ENCODE measurements at places on chromosomes 16 and 17.

DNA sequence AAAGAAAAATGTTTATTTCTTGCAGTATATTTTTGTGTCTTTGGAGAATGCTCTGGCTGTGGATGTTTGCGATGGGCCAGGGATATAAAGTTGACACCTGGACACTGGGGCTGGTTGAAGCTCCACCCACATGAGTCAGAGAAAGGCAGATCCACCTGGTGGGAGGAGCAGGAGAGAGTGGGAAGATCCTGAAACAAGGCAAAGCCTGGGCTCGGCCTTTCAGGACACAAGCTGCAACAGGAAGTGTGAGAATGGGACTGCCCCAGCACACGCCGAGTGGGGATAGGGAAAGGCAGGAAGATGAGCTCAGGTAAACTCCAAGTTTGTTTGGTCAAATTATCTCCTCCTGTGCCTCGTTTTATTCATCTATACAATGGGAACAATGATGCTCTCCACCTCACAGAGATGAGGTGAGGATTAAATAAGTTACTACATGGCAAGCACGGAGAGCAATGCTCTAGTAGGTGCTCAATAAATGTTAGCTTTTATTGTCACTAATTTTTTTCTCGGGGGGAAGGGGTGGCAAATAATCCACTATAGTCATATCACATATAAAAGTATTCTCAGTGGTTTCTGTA, 21.4 kb upstream of the PITPNM3 start:
- no peak for DNase-seq

DNA sequence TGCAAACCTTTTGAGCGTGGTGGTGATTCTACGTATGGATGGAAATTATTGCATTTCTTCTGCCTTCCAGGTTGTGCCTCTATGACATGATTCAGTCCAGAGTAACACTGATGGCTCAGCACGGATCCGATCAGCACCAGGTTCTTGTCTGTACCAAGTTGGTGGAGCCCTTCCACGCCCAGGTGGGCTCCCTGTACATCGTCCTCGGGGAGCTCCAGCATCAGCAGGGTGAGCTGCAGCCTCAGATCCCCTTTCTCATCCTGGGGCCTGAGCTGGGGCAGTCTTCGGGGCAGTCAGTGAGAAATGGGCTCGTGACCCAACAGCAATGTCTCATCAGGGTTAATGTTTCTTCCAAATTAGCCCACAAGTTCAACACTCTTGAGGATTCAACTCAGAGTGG, 9.3 kb upstream of the CDK3 start:
- no peak for DNase-seq

- peak; percentile 66 for DNase-seq
Observed at GRCh38 chr17:35765086-35765710, 4.5 kb downstream of the C17orf50 start.

DNA sequence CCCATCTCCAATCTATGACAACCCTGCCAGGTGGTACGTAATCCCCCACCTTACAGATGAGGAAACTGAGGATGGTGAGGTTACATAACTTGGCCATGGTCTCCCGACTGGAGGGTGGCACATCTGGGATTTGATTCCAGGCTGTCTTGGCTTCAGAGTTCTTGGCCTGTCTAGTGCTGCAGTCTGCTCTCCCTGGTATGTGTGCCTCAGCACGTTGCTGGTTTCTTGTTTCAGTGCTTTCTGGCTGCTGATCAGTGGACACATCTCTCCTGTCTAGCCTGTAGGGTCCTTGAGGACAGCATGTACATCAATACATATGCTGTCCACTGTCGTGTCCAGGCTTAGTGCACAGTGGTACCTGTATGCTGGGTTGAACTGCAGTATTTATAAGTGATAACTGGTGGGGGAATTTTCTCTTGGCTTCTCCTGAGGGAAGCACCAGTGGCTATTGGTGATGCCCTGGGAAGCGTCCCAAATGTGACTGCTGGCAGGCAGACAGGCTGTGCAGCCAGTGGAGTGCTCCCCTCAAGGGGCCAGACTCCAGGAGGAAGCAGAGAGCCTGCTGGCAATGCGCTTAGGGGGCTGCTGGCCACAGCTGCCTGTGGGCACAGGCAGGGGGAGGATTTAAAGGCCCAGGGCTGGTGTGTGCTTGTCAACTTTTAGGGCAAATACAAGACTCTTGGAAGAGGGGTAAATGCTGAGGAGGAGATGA, 14.4 kb downstream of the CTRL start:
- peak; percentile 22 for DNase-seq

DNA sequence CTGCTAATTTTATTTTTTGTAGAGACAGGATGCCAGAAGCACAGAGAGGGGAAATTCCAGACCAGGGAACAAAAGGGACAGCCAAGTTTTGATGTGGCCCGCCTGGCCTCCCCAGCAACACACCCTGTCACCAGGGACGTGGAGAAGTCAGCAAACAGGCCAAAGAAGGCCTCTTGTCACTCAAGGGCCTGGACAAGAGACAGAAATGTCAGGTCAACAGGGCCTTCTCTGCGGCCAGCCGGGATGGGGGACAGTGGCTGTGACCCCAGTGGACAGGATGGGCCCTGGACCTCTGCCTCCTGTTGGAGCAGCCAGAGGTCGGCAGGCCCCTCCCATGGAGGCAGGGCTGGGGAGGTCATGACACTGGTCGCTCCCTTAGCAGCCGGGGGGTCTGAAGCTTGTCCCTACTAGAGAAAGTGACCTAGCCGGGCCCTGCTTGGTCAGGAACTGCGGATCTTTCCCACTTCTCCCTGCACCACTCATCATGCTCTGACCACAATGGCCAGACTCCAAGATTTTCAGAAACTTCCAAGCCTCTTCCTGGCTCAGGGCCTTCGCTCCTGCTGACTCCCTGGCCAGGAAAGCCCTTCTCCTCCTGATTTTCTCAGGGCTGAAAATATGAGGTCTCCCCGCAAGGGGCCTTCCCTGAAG, 9.2 kb upstream of the TVP23A start:
- peak; percentile 80 for DNase-seq

- DNase-seq = peak; percentile 55
Observed at GRCh38 chr16:77289331-77289809, 90.2 kb downstream of the SYCE1L start.

GRCh38 chr16:31401436-31401835, 8.3 kb downstream of the ITGAD start:
- no peak for DNase-seq

DNA sequence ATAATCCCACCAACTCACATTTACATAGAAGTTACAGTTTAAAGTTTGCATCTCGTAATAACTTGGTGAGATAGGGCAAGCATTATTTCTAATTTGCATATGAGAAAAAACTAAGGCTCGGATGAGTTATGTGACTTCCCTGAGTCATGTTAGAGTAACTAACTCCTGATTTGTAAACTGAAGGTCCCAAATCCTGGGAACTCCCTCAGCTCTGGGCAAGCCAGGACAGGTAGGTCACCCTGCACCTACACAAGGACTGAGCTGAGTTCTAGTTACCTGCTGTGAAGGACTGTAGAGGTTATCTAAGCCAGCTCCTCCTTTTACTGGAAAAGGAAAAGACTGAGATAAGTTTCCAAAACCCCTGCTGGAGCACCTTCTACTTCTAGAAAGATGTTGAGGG, 92.1 kb upstream of the HLF start:
- no peak for DNase-seq

DNA sequence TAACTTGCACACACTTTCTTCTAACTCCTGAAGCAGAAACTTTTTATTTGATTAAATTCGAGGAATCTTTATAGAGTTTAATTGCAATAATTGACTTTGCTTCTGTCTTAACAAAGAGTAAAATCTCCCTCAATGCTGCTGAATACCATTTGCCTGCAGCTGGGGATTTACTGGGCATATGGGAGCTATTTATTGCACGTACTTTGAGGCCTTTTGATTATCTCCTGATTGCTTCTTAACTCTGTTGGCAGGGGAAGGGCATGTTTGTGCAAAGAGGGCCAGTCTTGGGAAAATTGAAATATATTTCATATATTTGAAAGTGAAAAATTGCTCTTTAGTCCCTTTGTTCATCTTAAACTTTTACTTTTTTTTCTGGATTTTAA, 156.8 kb upstream of the CHMP6 start:
- no peak for DNase-seq

DNA sequence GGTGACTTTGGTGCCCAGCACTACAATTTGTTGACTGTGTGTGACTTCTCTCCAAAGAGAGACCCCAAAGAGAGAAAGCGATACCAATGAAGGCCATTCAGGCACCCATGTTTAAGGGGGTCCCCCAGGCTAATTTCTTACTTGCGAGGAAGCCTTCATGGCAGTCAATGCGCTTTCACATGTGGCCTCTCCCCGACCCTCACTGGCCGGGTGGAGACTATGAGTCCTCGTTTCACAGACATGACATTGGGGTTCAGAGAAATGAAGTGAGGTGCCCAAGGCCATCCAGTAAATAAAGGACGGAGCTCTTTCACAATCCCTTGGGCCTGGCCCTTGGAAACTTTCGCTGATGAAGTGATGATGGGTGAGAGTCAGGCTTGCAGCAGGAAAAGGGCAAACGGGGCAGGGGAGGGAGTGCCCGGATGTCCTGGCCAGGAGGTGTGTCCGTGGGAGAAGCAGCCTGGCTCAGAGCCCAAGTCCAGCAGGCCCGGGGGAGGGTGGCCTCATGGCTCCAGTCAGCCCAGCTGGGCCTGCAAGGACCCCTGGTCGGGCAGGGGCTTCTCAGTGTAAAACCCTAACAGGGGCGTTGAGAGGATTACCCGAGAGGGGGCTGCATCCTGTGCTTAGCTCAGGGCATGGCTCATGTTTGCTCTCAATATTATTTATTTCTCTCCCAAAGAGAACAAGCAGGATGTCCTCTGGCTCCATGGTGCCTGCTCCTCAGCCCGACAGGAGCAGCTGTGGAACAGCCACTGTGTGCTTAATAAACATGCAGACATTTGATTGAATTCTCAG, 14.7 kb downstream of the TBX2 start:
- no peak for DNase-seq

GRCh38 chr17:44971776-44972483, 3.8 kb upstream of the C1QL1 start:
- no peak for DNase-seq

- DNase-seq = peak; percentile 34
Observed at GRCh38 chr17:65774787-65775186, 213.3 kb upstream of the AXIN2 start.
